ENCODE measurements at places on chromosomes 12 and 14.

DNA sequence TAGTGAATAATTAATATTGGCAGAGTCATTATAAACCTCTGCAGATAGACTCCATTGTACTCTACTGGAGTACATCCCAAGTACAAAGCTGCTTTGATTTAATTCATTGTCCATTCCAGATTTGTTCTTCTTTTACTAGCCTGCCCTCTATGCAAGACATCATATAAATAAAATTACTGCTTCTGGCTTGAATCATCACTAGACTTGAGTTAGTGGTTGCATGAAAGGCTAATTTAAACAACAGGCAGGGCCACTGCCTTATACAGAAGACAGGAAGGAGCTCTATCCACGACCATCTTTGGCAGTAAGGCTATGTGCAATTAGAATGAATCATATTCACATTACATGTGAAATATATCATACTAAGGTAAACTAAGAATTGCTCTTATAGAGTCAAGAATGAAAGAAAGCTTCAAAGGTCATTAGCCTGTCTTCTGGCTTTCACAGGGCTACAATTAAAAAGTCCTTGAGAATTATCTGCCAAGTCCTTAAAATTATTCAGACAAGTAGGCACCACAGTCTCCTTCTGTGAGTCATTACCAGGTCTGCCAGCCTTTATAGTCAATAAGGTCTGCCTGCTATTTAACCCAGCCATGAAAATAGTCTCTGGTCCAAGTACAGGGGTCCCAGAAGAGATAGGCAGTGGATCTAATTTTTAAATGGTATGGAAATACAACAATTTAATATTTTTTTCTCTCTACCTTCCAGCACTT is 631.8 kb downstream of the TMTC2 start:
- DNase-seq: no peak

GRCh38 chr12:9869307-9870161 is at the start of gene CLEC2B:
Gene CLEC2B (minus strand): TSS chr12:9869354.
- DNase-seq: no peak

DNA sequence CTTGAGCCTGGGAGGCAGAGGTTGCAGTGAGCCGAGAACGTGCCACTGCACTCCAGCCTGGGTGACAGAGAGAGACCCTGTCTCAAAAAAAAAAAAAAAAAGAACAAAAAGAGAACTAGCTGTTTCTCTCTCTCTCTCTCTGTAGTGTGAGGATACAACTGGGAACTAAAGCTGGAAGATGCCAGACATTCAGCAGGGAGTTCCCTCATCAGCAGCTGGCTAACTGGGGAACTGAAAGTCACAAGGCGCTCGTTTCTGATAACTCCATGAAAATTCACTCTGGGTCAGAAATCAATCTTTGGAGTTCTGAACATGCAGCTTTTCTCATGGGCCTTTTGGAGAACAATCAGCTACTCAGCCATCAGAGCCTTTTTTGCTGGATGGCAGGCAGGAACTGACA is 43.5 kb upstream of the MAP1LC3B2 start:
- no peak for DNase-seq

GRCh38 chr12:65368055-65368454 is 89.6 kb downstream of the MSRB3 start:
- no peak for DNase-seq

- DNase-seq: no peak
Measured at GRCh38 chr12:88472775-88473174, 107.5 kb downstream of the KITLG start.

DNA sequence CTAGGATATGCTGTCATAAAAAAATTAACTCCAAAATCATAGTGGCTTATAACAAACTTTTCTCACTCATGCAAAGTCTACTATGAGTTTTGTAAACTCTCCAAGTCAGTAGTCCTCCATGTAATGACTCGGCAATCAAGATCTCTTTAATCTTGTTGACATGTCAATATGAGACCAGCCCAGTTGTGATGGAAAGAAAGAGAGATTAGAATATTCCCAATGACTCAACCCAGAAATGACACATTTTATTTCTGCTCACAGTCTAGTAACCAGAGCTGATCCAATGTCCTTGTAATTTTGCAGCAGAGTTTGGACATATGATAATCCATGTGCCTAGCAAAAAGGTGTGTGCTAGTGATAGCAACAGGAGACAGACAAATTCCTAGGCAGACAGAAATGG is 112.6 kb upstream of the CNTN1 start:
- no peak for DNase-seq

GRCh38 chr14:45426685-45427282 is 173.8 kb upstream of the MIS18BP1 start:
- DNase-seq: no peak

- no peak for DNase-seq
Measured at GRCh38 chr12:5694759-5695409, 250.2 kb downstream of the ANO2 start.

DNA sequence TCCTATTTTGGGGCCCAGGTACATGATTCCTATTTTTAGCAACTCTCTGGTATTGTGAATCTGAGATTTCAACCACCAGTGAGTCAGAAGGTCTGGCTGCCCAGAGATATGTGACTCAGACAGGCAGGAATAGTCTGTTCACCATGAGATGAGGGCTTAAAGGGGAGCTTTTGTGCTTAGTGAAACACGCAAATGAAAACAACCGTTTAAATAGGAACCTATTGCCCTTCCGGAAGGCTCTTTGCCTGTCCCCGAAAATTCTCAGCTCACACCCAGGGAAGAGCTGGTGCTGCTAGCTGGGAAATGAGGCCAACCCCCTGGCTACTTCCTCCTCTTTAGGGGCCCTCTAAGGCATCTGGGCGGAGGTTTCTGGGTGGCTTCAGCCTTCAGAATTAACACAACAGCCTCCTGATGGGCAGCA is 283.6 kb downstream of the CACNA1C start:
- no peak for DNase-seq

- no peak for DNase-seq
Measured at GRCh38 chr12:96513166-96513565, 23.8 kb downstream of the CFAP54 start.

DNA sequence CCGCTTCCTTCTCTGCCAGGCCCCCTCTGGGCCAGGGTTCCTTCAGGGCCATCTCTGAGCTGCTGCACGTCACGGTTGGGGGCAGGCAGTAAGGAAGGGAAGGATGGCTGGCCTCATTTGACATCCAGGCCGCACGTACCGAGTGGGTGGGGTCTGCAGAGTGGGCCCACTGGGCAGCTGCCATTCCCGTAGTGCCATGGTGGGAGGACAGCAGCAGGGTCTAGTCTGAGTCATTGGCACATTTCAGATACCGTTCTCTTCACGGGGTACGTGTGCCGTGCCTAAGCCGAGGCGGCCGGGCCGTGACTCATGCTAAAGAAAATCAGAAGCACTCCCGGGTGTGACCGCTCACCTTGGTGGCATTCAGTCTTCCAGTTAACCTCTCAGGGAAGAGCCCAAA is 43.9 kb downstream of the IL31 start:
- no peak for DNase-seq

- DNase-seq: no peak
Measured at GRCh38 chr14:95267306-95267705, 52.4 kb downstream of the CLMN start.

DNA sequence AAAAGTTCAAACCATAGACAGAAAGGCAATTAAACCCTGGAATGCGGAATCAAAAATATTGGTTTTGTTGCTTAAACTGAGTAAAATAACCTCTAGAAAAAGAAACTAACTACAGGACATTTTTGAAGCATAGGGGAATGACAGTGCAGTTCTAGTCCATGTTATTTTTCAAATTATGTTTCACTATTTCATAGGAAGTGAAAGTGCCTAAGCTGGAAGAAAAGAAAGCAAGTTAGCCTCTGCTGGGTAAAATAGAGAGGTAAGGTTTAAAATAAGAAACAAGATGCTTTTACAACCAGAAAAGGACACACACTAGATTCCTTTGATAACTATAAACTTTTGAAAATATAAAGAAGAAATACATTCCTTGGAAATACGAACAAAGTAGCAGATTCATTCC is 1.1 kb downstream of the CLECL1 start:
- no peak for DNase-seq

- no peak for DNase-seq
Measured at GRCh38 chr12:75908961-75909605, 122.5 kb downstream of the PHLDA1 start.

DNA sequence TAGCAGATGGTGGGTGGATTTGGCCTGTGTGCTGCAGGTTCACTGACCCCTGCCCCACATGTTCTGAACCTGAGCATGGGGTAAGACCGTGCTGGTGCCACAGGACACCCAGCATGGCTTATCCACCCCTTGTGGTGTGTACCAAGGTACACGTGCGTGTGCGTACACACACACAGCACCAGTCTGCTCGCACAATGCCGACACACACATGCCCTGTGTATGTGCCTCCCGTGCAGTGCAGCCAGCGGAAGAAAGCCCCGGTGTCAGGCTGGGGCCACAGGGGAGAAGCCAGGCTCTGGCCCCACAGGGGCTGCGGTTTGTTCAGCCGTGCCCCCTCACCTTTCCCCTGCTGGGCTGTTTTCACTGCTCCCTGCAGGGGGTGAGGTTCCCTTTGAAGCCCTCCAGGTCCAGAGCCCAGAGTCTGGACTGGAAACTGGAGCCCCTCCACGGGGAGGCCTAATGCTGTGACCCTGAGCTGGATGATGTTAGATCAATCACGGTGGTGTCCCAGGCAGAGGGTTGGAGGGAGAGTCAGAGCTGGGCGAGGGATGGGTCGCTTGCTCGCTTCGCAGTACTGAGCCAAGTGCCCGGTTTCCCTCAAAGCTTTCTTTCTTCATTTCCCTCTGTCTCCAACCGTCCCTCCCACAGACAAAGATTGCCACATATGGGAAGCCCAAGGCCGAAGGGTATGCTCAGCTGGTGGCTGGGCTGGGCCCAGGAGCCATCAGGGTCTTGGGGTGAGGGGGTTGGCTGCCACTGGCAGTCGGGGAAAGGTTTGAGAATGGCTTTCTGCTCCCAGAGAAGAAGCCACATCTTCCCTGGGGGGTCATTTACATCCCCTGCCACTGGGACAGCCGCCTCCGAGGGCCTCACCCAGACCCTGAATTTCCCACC is 6.2 kb downstream of the DTX1 start:
- DNase-seq: no peak

GRCh38 chr12:10293151-10293550 is 14.5 kb upstream of the KLRD1 start:
- DNase-seq: no peak

DNA sequence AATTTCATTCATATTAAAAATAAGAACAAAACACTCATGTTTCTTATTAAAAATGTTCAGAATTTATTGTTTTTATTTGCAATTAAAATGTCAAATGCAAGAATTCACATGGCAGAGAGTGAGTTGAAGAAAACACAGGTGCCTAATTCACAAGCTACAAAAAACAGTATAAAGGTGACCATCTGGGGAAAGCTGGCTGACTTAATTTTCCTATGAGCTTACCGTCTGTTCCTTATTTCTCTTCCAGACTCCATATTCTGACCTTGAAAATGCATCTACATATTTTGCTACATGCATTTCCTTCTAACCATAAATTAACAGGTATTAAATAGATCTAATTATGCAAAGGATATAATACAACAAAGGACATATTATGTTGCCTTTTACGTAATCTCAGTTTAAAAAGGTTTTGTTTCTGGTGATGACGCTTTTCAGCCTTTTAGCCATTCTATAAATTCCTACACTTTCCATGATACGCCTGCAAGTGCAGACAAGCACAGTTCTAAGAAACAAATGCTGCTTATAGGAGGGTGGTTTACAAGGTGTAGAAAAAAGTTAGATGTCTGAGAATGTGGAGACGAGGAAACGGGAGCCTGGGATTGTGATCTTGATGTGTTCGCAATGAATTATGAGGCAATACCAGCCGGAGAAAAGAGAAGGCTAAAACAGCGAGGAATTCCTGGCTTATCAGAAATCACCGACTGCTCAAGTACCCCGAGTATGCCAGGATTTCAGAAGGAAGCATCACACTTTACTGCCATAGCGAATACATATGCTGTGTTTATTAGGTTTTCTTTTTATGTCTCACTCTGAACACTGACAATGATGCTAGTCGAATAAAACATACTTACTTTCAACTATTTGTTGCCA is 24.6 kb downstream of the LIN7A start:
- DNase-seq: no peak

DNA sequence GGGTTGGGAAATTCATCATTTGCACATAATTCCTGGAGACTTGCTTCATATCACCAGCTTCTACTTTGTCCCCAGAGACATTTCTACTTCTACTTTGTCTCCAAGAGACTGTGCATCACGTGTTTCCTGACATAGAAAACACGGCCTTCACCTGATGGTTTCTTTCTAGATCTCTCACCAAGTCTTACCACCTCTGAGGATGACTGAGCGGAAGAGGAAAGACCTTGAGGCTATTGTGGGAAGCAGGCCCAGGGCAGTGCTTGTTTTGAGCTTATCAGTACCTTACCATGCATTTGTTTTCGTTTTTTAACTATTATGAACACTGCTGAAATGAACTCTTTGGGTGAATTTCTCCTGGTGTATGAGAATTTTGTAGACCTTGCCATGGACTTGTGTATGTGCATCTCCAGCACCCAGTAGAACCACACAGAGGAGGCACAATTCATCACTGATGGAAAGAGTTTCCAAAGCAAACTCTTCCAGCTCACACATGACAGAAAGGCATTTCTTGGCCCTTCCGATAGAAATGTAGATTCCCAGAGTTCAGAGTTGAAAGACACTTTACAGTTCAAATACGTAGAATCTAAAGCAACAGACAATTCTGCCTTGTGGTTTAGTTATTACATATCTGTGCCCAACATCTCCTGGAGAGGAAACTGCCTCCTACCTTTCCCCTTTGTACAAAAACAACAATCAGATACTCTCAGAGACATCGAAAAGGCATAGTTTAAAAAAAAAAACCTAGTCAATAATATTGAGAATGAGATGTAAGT is 434.7 kb downstream of the FUT8 start:
- DNase-seq: no peak

GRCh38 chr12:34347367-34347766 is 325.1 kb downstream of the ALG10 start:
- DNase-seq: no peak

GRCh38 chr12:70724444-70724843 is 87.2 kb upstream of the PTPRB start:
- no peak for DNase-seq

- no peak for DNase-seq
Measured at GRCh38 chr14:64772397-64772950, 68.2 kb downstream of the PLEKHG3 start.

DNA sequence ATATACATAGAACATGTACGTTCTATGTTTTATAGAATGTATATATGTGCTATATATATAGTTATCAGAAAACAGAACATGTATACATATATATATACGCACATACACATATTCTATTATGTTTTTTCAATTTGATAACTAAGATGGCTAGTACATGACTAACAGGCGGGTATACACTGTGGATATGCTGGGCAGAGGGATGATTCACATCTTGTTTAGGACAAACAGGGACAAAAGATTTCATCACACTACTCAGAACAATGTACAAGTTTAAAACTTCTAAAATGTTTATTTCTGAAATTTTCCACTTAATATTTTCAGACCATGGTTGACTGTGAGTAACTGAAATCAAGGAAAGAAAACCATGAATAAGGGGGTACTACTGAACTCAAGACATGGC is 17.4 kb downstream of the TIMELESS start:
- DNase-seq: no peak

GRCh38 chr12:93090731-93091172 is 161.7 kb upstream of the EEA1 start:
- DNase-seq: no peak

Data from progenitor cell of endocrine pancreas (in vitro differentiated cells).